ENCODE measurements at places on chromosomes 2 and 18. TPM values are rescaled to one million over a fixed set of nuclear protein-coding genes. Genes with fewer than 3 reads are reported as not detected.

TUBA3D gene
- total RNA-seq: 2.0 TPM

DNA sequence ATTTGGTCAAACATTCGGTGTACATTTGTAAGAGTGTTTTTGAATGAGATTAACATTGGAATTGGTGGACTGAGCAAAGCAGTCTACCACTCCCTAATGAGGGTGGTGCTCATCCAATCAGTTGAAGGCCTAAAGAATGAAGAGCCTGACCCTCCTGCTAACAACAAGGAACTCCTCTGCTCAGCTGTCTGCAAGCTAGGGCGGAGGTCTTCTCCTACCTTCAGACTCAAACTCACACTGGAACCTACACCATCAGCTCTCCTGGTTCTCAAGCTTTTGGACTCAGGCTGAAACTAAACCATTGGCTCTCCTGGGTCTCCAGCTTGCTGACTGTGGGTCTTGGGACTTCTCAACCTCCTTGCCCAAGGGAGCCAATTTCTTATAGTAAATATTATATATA is 55.5 kb upstream of the NPAS2 start:
- no peak for DNase-seq

DNA sequence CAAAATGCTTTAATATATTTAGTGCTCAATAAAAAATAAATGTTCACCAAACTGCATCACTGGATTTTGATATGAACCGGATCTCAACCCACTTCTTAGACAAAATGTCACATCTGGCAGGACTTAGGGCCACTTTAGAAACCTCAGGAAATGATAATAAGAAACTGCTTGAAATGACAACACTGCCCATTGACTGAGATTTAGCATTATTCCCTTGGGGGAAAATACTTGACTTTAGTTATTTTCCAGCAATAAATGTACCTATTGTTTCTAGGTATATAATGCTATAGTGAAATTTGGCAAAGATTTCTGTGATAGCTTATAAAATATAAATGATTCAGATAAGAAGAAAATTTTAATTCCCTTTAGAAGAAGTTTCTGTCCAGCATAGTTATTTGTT is 195.1 kb downstream of the ICOS start:
- DNase-seq: no peak

GRCh38 chr2:42304059-42304713 is 56.8 kb downstream of the COX7A2L start:
- no peak for DNase-seq

GRCh38 chr18:29003194-29003593 is 826.3 kb upstream of the CDH2 start:
- DNase-seq: no peak

DNA sequence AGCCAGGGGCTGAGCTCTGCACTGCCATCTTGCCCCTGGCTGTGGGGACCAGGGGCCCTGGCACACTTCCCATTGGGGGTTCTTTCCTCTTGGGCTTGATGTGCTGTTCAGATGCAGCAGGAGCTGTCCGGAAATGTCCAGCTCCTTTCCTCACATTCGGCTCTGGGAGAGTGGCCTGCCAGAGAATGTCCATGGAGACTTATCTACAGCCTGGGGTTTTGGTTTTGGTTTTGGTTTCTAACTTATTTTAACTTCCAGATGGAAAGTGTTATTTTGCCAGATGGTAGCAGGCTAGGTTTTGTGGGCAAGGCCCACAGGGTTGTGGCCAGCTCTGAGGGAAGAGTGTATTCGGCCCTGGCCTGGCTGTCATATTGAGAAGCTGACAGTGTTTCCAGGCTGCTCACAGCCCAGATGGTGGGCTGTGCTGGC is 177.3 kb downstream of the ANKRD30B start:
- DNase-seq: peak; percentile 24

DLGAP1 gene
- total RNA-seq: 0.06 TPM

MAB21L4 gene
- total RNA-seq: not detected

DNA sequence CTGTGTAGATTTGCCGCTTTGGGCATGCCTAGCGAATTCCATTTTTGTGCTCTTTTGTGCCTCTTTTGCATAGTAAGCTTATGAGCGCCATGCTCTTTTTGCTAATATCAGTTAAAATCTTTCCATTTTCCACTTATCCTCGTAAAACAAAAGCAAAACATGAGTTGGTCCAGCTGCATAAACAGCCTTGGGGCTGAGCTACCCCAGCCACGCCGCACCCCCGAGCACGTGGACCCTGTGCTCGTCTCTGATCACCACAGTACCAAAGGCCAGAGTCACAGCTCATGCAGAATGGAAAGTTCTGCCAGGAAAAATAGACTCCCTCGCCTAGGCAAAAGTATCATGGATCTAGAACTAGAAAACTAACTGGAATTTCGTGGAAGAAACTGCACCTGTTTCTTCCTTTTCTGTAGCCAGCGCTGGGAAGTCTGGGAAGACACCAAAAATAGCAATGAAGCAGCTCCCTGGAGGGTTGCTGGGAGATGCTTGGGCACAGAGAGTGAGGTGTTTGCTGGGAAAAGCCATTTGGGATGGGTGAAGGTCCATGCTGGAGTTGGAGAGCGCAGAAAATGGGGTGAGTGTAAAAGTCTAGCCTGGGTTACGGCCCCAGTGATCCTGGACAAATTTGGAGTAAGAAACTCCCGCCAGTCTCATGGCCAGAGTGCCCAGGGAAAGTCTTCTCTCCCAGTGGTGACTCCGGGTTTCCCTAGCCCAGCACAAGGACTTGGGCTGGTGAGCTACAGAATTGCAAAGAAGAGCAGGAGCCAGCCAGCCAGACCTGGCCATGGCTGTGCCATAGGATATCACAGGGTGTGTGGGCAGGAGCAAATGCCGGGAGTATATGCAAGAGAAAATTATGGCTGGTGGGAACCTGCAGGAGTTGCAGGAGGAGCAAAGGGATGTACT is 218.4 kb downstream of the GBX2 start:
- DNase-seq: no peak

DNA sequence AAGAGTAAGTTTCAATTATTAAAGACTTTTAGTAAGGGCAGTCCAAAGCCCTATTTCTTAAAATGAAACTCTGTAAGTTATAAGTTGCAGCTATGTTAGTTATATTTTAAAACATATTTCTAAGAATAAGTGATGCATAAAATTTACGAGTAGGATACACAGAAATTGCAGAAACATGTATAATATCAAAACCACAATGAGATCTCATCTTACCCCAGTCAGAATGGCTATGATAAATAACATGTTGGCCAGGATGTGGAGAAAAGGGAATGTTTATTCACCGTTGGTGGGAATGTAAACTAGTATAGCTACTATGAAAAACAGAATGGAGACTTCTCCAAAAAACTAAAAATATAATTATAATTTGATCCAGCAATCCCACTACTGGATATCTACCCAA is 201.2 kb downstream of the CBLN2 start:
- peak; percentile 80 for DNase-seq

DNA sequence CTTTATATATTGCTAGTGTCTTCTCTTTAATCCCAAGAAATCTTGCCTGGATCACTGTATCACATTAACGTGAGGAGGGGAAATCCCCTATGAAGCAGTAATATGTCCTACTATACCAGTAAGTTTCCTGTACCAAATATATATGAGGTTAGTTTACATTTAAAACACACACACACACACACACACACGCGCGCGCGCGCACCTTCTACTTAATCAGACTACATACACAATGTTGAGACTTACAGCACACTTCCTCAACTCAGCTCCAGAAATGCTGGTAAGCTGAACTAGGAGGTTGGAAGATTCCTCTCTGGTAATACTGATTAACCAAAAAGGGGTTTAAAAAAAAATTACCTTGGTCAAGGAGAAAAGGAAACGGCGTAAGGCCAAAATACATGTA is 49.3 kb downstream of the USP34 start:
- no peak for DNase-seq

REEP1 gene
- total RNA-seq: 0.52 TPM

DNA sequence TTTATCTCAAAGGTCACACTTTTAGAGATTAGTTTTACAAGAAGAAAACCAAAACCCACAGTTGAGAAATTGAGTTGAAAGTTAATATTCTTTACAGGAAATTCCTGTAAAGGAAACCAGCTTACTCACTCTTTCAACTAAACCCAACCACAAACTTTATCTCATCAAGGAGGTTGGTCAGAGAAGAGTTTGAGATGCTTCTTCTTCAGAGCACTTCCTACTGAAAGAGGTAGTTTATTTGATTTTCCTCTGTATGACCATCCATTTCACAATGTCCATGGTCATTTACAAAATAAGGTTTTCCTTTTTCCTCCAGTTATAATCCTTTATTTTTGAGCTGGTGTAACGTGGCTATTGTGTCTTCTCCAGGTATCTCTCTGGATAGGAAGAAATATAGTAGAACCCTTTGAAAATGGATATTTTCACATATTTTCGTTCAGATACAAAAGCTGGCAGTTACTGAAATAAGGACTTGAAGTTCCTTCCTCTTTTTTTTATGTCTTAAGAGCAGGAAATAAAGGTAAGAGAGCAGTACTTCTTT is 4.5 kb upstream of the IL18RAP start:
- DNase-seq: no peak

DNA sequence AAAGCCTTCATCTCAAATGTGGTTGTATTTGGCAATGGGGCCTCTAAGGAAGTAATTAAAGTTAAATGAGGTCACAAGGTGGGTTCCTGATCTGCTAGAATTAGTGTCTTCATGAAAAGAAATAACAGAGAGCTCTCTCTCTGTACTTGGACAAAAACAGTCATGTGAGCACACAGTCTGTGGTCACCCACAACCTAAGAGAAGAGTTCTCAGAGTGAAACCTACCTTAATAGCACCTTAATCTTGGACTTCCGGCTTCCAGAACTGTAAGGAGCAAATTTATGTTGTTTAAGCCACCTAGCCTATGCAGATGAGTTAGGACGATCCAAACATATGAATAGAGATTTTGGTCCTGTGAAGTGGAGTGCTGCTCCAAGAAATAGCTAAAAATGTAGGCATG is 758.9 kb downstream of the LRRTM4 start:
- no peak for DNase-seq

DNA sequence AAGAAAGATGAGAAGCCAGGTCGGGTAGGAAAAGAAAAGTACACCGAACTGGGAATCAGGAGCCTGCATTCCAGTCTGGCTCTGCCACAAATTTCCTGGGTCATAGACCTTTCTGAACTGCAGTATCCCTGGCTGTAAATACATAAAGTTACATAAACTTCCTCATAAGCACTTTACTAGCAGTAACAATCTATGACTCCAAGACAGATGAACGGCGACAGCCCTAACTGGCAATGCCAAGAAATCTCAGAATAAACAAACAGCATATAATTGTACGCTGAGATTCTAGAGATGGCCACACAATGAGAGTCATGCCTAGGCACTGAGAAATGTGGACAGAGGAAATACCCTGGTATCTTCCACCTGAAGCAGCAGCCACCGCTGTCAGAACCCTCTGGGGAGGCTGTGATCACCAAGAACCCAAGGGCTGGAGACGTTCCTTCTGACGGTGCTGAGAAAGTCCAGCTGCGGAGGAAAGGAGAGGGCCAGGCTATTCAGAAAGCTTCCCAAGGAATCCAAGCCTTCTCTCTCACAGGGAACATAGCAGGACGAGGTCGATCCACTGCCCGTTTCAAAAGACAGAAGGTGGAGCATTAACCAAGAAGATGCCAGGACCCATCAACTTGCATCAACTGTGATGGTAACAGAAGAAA is 89.3 kb upstream of the SLC66A3 start:
- no peak for DNase-seq

DNA sequence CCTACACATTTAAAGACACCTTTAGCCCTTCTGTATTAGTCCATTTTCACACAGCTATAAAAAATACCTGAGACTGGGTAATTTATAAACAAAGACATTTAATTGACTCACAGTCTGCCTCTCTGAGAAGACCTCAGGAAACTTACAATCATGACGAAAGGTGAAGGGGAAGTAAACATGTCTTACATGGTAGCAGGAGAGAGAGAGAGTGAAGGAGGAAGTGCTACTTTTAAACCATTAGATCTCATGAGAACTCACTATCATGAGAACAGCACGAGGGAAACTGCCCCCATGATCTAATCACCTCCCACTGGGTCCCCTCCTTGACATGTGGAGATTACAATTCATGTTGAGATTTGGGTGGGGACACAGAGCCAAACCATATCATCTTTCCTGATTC is 946.6 kb downstream of the SLC4A3 start:
- DNase-seq: no peak

DNA sequence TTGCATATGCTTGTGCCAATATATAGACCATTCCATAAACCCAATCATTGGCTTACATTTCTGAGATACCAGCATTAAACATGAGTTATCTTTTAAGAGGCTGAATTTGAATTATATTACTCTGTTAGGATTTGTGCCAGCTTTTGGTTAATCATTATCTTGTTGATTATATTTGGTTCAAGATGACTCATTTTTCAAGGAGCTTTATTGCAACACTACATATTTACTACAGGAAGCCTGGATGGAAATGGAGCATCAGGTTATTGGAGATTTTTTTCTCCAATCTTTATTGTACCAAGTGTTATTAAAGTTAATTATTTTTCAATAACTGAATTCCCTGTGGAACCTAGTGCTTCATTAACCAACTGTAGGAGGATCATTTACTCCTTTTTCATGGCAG is 26.4 kb downstream of the EML4 start:
- DNase-seq: peak; percentile 46

HEATR5B gene
- total RNA-seq: 14.0 TPM

DNA sequence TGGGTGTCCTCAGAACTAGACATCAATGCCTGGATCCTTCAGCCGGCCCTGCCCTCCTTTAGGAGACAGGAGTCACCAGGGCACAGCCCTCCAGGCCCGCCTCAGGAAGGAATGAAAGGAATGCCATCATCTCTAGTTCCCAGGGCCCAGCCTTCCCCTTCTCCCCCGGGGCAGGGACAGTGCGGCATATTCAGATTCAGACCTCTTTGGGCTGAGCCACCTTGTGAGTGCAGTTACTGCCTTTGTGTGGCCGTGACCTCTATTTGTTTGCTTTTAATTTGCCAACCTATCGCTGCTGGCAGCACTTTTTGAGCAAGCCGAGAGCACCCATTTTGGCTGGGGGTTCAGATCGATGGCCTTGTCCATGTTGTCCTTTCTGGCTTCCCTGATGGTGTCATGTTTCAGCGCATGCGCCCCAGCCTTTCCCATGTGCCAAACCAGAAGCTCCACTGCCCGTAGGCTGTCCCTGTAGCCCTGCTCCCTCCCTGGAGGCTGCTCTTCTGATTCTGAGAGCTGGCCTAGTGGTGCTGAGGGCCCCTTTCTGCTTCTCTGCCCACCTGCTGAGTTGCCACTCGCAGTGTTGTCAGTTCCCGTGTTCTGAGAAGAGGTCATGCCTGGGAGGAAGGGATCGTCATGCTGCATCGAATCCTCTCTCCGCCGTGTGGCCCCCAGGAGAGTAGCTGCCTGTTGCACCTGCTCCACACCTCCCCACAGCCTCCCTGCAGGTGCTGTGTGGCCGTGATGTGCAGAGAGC is 10.9 kb downstream of the ANKRD23 start:
- DNase-seq: peak; percentile 63

C2orf78 gene
- total RNA-seq: not detected

KATNAL2 gene
- total RNA-seq: 18.1 TPM

FIGN gene
- 3.7 TPM for total RNA-seq
